T-helper 17 cell (primary cell): ENCODE measurements at places on chromosomes 2 and 18.

DNA sequence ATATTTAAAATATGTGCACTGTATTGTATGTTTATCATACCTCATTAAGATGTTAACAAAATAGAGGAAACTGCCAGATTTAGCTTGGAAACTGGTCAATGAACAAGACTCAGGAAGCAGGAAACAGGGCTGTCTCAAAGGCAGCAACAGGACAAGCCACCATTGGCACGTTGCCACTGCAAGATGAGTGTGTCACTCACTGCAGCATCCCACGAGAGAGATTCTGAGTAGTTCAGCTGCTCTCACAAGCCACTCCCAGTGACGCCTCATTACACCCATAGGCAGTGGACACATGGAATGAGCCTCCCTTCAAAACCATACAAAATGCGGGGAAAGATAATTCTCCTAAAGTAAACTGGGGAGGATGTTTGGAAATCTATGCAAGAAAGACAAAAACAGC, 181.9 kb upstream of the DLGAP1 start:
- no peaks in the 10 kb centered on the region for H3K4me1 ChIP-seq
- no peaks in the 10 kb centered on the region for H3K36me3 ChIP-seq
- H3K4me3 ChIP-seq: no peak overlapping the region
- no peak overlapping the region for H3K27ac ChIP-seq

GRCh38 chr2:36485521-36485920, 112.4 kb downstream of the FEZ2 start:
- no peak overlapping the region for H3K4me3 ChIP-seq
- H3K27me3 ChIP-seq: no peaks in the 10 kb centered on the region

DNA sequence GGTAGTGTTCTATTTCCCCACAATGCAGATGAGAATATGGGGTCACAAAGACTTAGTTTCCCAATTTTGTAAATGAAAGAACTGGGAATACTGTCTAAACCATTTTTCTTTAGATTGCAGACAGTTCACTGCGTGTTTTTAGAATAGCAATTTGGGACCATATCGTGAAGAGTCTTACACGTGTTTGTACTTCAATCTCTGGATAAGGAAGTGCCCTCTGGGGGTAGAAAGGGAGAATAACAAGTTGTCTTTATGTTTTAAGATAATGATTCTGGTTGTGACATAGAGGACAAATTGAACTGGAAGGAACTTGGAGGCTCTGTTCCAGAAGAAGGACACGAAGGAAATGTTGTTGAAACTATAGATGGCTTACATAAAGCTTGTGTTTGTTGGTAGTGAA, 457.7 kb downstream of the CBLN2 start:
- no peak overlapping the region for H3K27ac ChIP-seq
- no peaks in the 10 kb centered on the region for H3K27me3 ChIP-seq
- no peak overlapping the region for H3K4me3 ChIP-seq
- no peak for DNase-seq

GRCh38 chr2:190910341-190911136, 29.9 kb downstream of the GLS start:
- H3K4me1 ChIP-seq: peaks cover 9% of the 10 kb centered on the region
- no peaks in the 10 kb centered on the region for H3K36me3 ChIP-seq
- no peak overlapping the region for H3K4me3 ChIP-seq
- peak overlapping the region; percentile 34 for H3K27ac ChIP-seq
- H3K27me3 ChIP-seq: no peaks in the 10 kb centered on the region

DNA sequence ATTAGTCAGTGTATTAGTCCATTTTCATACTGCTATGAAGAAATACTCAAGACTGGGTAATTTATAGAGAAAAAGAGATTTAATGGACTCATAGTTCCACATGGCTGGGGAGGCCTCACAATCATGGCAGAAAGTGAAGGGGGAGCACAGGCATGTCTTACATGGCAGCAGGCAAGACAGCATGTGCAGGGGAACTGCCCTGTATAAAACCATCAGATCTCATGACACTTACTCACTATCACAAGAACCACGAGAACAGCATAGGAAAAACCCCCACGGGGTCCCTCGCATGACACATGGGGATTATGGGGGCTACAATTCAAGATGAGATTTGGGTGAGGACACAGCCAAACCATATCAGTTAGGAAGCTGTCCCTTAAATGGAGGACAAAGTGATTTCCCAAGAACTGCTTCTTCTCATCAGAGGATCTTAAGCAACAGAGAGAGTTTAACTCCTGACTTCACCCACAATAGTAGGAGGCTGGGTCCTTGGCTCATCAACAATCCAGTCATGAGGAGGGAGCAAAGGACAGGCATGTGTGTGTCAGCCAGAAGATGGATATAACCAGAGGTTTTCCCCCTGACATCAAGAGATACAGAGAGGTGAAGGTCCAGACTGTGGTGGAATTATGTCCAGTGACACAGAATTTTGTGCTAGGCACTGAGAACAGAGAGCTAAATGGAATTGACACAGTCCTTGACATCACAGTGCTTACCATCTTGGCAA, 203.8 kb upstream of the SH3BP4 start:
- no peaks in the 10 kb centered on the region for H3K4me1 ChIP-seq
- H3K27ac ChIP-seq: no peak overlapping the region
- peaks cover 42% of the 10 kb centered on the region for H3K27me3 ChIP-seq
- H3K4me3 ChIP-seq: no peak overlapping the region

DNA sequence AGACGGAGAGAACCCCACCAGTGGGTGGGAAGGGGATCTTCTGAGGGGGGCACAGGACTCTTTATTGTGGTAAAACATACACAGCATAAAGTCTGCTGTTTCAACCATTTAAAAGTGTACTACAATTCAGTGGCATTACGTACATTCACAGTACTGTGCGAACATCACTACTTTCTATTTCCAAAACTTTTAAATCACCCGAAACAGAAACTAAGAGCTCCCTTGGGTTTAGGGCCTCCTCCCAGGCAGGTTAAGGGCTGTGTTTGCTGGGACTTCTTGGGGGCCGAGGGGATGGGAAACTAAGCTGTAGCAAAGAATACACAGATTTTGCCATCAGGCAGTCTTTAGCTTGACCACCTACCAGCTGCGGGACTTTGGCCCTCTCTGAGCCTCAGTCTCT, 242.0 kb downstream of the HAUS1 start:
- H3K27me3 ChIP-seq: no peaks in the 10 kb centered on the region
- peaks cover 25% of the 10 kb centered on the region for H3K4me1 ChIP-seq
- H3K4me3 ChIP-seq: no peak overlapping the region
- no peak for DNase-seq

DNA sequence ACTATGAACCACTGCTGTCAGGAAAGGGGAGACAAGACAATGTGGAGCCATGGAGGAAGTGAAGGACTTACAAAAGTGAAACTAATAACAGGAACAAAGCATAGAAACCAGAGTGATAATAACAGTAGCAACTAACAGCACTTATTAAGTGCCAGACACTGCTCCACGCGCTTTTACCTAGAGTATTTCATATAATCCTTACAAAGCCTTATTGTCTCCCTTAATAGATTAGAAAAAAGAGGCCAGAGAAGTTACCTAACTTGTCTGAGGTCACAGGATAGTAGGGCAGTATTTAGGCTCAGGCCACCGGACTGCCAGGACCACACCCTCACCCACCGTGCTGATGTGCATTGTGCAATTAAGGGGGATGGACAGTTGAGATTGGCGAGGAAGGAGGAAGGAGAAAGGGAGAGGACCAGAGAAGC, 98.6 kb upstream of the NFU1 start:
- H3K4me1 ChIP-seq: peaks cover 34% of the 10 kb centered on the region
- peaks cover 33% of the 10 kb centered on the region for H3K36me3 ChIP-seq
- H3K27ac ChIP-seq: peak overlapping the region; percentile 44
- DNase-seq: no peak
- no peaks in the 10 kb centered on the region for H3K27me3 ChIP-seq

GRCh38 chr2:241629762-241630435, 7.1 kb downstream of the THAP4 start:
- H3K27me3 ChIP-seq: no peaks in the 10 kb centered on the region
- no peak overlapping the region for H3K4me3 ChIP-seq
- DNase-seq: no peak
- H3K27ac ChIP-seq: peak overlapping the region; percentile 21
- H3K36me3 ChIP-seq: peaks cover 2% of the 10 kb centered on the region

DNA sequence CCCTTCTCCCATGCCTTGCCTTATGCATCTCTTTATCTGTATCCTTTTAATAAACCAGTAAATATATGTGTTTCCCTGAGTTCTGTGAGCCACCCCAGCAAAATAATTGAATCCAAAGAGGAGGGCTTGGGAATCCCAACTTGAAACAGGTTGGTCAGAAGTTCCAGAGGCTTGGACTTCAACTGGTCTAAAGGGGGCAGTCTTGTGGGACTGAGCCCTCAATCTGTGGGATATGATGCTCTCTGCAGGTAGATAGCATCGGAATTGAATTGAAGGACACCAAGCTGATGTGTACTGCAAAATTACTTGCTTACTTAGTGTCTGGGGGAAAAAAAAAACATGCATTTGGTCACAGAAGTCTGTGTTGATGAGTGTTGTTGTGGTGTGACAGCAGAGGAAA, 1033.5 kb upstream of the TMEFF2 start:
- no peak overlapping the region for H3K4me3 ChIP-seq
- no peaks in the 10 kb centered on the region for H3K4me1 ChIP-seq
- DNase-seq: no peak
- no peak overlapping the region for H3K27ac ChIP-seq

DNA sequence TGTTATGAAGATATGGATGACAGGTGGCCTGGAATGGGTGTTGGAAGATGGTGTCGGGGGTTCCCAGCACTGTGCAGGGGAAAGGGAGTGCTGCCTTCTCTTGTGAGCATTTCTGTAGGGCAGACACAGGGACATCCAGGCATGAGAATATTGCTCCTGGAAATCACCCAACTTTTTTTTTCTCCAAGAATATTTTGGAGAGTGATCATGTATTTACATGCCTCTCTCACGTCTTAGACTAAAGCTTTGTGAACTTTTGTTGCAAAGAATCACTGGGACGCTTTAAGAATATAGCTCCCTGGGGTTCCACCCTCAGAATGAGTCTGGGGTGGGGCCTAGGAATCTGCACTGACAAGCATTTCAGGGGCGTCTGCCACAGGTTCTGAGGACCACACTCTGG, 68.7 kb downstream of the VWA3B start:
- no peak overlapping the region for H3K4me3 ChIP-seq
- H3K27ac ChIP-seq: no peak overlapping the region
- no peaks in the 10 kb centered on the region for H3K36me3 ChIP-seq
- peaks cover 54% of the 10 kb centered on the region for H3K27me3 ChIP-seq

DNA sequence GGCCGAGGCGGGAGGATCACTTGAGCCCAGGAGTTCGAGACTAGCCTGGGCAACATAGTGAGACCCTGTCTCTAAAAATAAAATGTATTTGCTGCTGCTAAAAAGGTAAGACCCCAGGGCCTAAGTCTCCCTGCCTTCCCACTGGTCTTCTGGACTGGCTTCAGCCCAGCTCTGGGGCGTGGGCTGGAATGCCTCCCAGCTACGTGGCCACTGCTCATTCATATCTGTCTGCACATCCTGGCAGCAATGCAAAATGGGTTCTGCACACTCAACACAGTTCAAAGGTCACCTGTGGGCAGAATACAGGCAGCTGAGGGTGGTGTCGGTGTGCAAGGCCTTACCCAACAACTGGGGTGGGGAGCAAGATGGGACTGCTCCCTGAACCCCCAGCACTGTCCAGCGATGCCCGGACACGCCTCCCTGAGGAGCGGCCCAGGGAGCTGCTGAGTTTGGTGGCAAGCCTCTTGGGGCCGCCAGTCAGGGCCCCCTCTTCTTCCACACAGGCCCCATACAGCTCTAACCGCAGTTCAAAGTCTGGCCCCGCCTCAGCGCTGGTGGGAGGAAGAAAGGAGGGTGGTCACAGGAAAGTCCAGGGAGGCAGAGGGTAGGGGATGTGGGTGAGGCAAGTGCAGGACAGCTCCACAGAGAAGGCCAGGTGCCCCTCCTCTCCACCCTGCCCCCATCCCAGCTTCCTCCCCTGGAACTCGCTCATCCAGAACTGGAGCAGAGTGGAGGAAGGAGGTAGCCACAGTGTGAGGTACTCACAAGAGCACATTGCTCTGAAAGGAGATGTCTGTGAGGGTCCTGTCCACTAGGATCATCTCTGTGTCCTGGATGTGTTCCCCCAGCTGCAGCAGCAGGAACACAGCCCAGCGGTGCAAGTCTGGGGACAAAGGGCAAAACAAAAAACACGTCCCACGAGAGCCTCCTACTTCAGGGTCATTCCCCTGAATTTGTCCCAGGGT, 8.2 kb downstream of the WDR54 start:
- no peak overlapping the region for H3K4me3 ChIP-seq
- H3K4me1 ChIP-seq: no peaks in the 10 kb centered on the region
- no peak for DNase-seq
- no peaks in the 10 kb centered on the region for H3K27me3 ChIP-seq
- H3K36me3 ChIP-seq: no peaks in the 10 kb centered on the region

DNA sequence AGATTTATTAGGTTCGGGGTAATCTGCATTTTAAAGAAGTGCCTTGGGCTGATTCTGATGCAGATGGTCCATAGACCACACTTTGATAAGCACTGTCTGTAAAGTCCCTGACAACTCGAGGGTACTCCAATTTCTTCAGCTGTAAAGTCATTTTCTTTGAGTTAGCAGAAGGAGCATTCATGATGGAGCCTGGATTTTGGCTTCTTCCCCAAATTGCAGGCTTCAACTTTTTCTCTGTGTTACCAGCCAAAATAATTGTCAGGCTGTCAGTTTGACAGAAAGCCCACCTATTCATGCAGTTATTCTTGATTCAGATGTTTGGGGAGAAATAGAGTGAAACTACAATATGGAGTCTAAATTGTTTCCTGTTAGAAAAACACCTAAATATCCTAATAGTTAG, 66.0 kb downstream of the RPL37A start:
- peaks cover 30% of the 10 kb centered on the region for H3K27me3 ChIP-seq
- DNase-seq: no peak
- no peak overlapping the region for H3K4me3 ChIP-seq

- DNase-seq: no peak
- no peaks in the 10 kb centered on the region for H3K27me3 ChIP-seq
- no peak overlapping the region for H3K27ac ChIP-seq
These were observed 24.3 kb downstream of the RELCH start for GRCh38 chr18:62211325-62211828.
